ENCODE measurements at places on chromosomes 6 and 20.

DNA sequence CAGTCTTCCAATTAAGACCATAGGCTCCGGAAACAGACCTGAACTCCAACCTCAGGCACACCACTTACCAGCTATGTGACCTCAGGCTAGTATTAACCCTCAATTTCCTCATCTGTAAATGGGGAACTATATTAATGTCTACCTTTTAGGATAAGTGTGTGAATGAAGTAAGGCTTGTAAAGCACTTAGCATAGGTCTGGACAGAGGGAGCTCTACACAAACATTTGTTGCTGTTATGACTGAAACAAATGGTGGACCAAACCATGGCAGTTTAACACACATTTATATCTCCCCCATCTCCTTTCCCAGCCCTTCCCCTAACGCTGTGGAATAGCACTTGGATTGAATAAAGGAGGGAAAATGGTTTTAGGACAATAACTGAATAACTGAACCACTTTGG, 48.7 kb downstream of the TSHZ2 start:
- DNase-seq = no peak

DNA sequence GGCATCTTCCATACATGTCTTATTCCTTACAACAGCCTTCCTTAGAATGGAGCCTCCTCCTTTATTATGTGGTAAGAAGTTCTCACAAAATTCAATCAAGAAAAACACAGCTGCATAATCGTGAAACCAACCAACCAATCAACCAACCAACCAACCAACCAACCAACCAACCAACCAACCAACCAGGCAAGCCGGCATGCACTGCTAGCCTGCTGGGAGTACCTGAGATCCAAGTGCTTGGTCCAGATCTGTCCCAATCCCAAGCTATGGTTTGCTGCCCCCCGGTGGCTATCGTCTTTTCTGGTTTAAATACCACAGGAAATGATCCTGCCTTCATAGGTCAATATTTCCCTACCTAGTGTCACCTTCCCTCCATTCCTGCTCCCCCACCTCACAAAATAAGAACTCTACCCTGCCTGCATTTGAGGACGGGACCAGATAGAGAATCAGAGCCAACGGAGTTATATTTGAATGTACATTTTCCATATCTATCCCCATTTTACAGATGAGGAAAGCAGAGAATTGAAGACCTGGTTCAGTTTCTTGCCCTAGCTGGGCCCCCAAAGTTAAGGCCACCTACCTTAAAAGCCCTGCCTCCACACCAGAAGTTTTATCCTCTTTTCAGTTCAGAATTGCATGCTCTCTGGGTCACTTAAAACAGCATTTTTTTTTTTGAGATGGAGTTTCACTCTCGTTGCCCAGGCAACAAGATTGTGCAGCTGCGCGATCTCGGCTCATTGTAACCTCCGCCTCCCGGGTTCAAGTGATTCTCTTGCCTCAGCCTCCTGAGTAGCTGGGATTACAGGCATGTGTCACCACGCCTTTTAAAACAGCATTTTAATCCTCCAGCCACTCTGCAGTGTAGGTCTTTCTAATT, 27.1 kb downstream of the RAB44 start:
- DNase-seq = no peak

GRCh38 chr20:5703681-5704101, 46.5 kb upstream of the SHLD1 start:
- DNase-seq = no peak

- no peak for DNase-seq
These were observed at the start of gene SLC22A2 for GRCh38 chr6:160258346-160259142. TSS of gene SLC22A2 (minus strand) at chr6:160258821. CDS start at chr6:160258757, 64 bp downstream.

GRCh38 chr20:63014710-63015109, 7.9 kb upstream of the BHLHE23 start:
- DNase-seq = no peak

DNA sequence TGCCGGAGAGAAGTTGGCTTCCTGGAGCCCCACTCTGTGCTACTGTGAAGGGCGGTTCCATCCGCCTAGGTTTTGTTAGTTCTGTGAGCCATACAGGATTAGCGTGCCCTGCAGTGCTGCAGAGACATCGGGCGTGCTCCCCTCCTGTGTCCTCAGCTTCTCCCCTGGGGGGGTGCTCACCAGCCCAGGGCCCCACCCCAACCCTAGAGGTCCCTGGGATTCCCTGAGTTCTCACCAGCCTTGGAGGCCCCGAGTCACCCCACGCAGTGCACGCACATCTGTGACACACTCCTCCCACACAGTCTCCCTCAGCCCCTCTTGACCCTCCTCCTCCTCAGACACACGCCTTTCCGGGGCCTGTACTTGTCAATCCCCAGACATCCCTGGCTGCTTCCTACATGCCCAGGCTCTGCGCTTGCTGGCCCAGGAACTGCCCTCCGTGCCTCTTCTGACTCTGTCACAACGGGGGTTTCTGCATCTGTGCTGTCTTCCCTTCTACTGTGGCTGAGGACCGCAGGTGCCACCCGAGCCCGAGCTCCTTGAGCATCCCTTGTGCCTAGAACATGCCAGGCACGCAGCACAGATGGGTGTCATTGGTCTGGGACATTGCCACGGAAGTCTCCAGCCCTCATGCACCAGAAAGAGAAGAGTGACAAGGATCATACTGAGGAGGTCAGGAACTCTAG, 123.2 kb upstream of the RPS6KA2 start:
- DNase-seq = no peak

- no peak for DNase-seq
These were observed 75.1 kb downstream of the DZANK1 start for GRCh38 chr20:18391686-18392085.

GRCh38 chr6:148619891-148620290, 126.9 kb upstream of the UST start:
- DNase-seq = no peak

GRCh38 chr6:118982575-118982911, 47.6 kb upstream of the MCM9 start:
- DNase-seq = no peak

DNA sequence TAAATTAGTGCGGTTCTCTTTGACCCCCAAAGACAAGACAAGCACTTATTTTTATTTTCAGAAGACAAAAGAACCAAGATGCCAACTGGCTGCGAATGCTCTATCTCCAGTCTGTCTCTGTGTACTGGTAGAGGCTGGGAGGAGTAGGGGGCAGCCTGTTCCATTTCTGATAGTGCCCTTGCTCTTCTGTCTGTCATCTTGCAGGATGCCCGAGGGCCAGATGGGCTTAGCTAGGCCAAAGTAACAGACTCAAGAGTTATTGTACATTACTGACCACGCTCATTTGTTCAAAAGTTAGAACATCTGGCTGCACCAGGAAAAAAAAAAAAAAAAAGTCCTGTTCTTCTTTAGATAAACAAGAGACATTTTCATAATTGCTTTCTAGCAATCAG, 198.1 kb upstream of the UST start:
- DNase-seq = no peak

Data from anterior cingulate cortex (tissue), 58 donors.